ENCODE measurements at places on chromosomes 5 and 9.

DNA sequence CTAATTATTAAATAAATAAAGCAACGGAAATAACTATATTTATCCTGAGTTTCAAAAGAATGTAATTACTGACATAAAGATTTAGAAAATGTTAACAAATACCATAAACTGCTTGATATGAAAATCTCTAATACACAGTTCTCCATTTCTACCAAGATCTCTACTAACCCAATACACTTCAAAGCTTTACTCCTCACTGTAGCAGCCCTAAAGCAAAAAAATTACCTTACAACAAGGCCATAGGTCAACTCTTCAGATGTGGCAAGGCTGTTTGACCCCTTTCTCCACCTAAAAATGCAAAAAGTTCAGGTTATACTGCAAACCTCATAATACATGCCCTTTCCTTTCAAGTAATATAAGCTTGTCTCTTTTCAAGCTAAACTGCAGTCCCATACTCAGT, 96.7 kb downstream of the UGCG start:
- DNase-seq = no peak

DNA sequence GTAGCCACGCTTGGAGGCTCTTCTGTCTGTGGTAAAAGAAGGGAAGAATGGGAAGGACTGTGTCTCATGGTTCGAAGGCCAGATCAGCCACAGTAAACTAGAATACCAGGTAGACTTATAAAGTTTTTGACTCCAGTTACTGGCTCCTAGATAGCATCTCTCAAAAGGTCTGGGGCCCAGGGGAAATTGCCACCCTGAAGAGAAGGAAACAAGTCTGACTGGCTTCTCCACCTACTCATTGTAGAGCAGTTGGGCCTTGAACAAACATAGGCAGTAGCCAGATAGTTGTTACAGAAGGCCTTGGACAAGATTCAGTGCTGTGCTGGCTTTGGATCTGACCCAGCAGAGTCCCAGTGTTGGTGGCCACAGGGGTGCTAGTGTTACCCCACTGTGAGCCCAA, 890.4 kb downstream of the EFNA5 start:
- DNase-seq = no peak

DNA sequence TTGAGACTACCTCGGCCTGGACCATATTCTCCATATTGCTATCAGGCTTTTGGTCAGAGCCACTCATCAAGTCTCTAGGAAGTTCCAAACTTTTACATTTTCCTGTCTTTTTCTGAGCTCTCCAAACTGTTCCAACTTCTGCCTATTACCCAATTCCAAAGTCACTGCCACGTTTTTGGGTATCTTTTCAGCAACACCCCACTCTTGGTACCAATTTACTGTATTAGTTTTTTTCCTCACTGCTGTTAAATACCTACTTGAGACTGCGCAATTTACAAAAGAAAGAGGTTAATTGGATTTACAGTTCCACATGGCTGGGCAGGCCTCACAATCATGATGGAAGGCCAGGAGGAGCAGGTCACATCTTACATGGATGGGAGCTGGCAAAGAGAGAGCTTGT, 507.8 kb upstream of the ZNF608 start:
- DNase-seq = no peak

GRCh38 chr9:114580609-114581193, 6.9 kb upstream of the ATP6V1G1 start:
- DNase-seq = no peak

DNA sequence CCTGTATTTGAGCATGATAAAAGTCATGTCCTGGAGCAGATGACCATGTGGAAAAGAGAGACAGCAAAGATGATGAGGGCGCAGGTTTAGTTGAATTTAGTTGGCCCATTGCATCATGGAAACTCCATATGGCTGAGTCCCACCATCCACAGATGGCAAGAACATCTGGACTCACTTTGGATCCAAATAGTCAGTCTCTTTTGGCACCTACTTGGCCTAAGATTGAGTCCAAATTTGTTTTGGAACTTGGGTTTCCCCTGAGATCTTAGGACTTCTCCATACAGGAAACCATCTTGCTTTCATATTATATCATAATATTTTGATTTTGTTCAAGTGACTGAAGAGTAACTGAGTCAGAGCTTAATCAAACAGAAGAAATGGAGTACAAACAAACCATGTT, 217.5 kb downstream of the DRD1 start:
- DNase-seq = no peak

- no peak for DNase-seq
Observed at GRCh38 chr5:15704397-15704947, 204.5 kb downstream of the FBXL7 start.

DNA sequence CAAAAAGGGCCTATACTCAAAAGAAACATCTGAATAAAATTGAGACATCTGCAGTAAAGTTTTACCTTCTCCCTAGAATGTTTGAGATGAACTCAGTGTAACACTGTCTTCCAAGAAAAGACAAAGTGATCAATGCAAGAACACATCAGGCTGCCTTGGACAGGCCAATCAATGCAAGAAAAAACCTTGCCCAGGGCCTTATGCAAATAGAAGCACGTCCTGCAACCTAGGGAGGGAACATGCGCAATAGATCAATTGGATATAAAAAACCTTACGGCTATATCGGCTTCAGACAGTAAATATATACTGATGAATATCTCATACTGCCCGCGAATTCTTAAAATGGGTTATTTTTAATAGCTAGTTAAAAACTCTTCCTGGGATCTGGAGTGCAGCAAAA, 66.4 kb upstream of the POU5F2 start:
- DNase-seq = no peak

DNA sequence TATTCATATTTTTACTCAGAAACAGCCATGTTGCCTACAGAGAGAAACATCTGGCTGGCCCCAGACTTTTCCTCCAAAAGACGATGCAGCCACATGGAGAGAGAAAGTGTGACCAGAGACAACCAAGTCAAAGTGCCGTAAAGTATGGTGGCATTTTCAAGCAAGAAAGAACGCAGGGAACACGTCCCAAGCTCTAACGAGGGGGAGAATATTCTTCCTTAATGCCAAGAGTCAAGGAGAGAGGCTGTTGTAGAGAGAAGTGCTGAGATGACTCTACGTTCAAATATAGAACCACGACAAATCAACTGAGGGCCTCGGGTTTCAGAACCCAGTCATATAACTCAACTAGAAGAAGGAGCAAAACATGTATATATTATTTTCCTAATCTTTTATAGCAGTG, 55.9 kb downstream of the FNBP1 start:
- no peak for DNase-seq

- DNase-seq = peak; percentile 89
Observed at GRCh38 chr5:67165526-67166459, 30.8 kb downstream of the CD180 start.

GRCh38 chr9:108634204-108634603, 221.6 kb downstream of the ACTL7B start:
- DNase-seq = peak; percentile 24
